Thyroid gland (tissue), 4 donors: ENCODE measurements at places on chromosomes 7 and 10. TPM values are rescaled to one million over a fixed set of nuclear protein-coding genes. Genes with fewer than 3 reads are reported as not detected.

Gene TAS2R5
- total RNA-seq, result 2.7 TPM

Gene ASAH2
- 0.63 TPM for total RNA-seq

Gene AGR3
- total RNA-seq, result not detected

Gene PRLHR
- not detected for total RNA-seq

Gene SPDYE2
- 0.45 TPM for total RNA-seq

Gene GIMAP5
- total RNA-seq, result 80.6 TPM

Gene SMURF1
- 14.4 TPM for total RNA-seq

Gene LIPJ
- total RNA-seq, result 0.83 TPM

Gene CYP2C18
- total RNA-seq, result not detected

Gene PDZD7
- 0.24 TPM for total RNA-seq

Gene CCDC6
- total RNA-seq, result 59.3 TPM

Gene SFRP4
- 15.9 TPM for total RNA-seq

Gene ASIC3
- 2.6 TPM for total RNA-seq

Gene WAC
- 189 TPM for total RNA-seq

Gene KCNH2
- 0.45 TPM for total RNA-seq

Gene OR2A1
- total RNA-seq, result not detected

Gene TEX47
- not detected for total RNA-seq

Gene SLC26A4
- 193 TPM for total RNA-seq

Gene CNNM1
- 0.67 TPM for total RNA-seq

Gene ST8SIA6
- total RNA-seq, result 1.7 TPM

Gene TBC1D12
- 28.2 TPM for total RNA-seq

Gene SLC16A12
- 40.3 TPM for total RNA-seq

Gene NRCAM
- 10.1 TPM for total RNA-seq

Gene ZRANB1
- total RNA-seq, result 22.9 TPM

Gene FAM237B
- not detected for total RNA-seq

Gene TMEM236
- total RNA-seq, result 0.21 TPM

Gene HOXA1
- not detected for total RNA-seq
